ENCODE measurements at places on chromosomes 6 and 20. TPM values are rescaled to one million over a fixed set of nuclear protein-coding genes. Genes with fewer than 3 reads are reported as not detected.

Gene BTBD3
- 29.6 TPM for total RNA-seq

Gene NT5DC1
- 10.3 TPM for total RNA-seq

Gene PLAGL1
- total RNA-seq = 1.5 TPM

Gene PRL
- total RNA-seq = not detected

Gene NRSN1
- total RNA-seq = not detected

Gene CCM2L
- total RNA-seq = not detected

Gene GLO1
- 315 TPM for total RNA-seq

Gene EFCAB8
- total RNA-seq = not detected

Gene COL19A1
- not detected for total RNA-seq

Gene ERVFRD-1
- not detected for total RNA-seq

Gene RIPPLY2
- not detected for total RNA-seq

Gene ECT2L
- total RNA-seq = not detected

Gene RIMS4
- 0.02 TPM for total RNA-seq

Gene TDRD6
- not detected for total RNA-seq

Gene IYD
- total RNA-seq = not detected

Gene CD24
- 26.9 TPM for total RNA-seq

Gene KHDC1L
- not detected for total RNA-seq

Gene PAK5
- total RNA-seq = not detected

Gene FAM209A
- total RNA-seq = not detected

Gene IRAK1BP1
- total RNA-seq = 5.1 TPM

Gene PET117
- 43.5 TPM for total RNA-seq

Gene LY6G6F
- not detected for total RNA-seq

Gene SLC16A10
- total RNA-seq = 0.41 TPM

Gene SLC22A2
- 1.2 TPM for total RNA-seq

Gene UBE3D
- 5.4 TPM for total RNA-seq

Gene SLC17A2
- total RNA-seq = not detected

Gene BPIFB1
- not detected for total RNA-seq

Gene AVP
- total RNA-seq = not detected

Gene GGT7
- 0.55 TPM for total RNA-seq

Gene GLP1R
- not detected for total RNA-seq

Gene C4A
- 1.6 TPM for total RNA-seq

Gene TSPO2
- not detected for total RNA-seq

Gene MAP3K5
- 0.91 TPM for total RNA-seq

Gene NKAIN4
- not detected for total RNA-seq

Gene EYA2
- total RNA-seq = not detected

Gene HLA-DRA
- total RNA-seq = not detected
